ENCODE measurements at places on chromosomes 7 and 10.
A peak's percentile ranks its signal among the peaks of the same experiment; 100 is the strongest.

DNA sequence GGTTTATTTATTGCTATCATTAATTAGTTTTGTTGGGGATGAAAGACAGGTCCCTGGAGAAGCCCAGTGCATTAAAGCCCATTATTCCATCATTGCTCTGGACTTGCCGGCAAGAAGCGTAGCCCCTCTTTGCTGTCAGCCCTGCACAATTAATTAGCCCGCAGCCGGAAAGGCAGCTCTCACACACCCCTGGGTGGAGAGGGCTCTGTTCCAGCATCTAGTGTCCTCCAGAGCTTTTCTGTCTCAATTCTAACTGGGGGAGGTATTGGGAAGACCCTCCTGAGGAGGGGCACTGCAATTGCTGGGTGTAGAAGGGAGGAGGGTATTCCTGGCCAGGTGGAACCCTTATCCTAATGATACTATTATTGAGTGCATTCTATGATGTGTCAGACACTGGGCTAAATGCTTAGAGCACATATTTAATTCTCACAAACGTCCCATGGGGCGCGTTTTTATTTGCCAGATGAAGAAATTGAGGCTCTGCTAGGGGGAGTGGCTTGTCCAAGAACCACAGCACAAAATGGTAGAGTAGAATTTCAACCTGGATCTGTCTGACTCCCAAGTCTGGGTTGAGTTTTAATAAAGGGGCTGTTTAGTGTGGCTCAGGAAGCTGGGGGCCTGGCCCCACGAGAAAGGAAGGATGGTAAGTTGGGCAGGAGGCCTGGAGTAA is 148.1 kb upstream of the PCBD1 start:
- DNase-seq = no peak

DNA sequence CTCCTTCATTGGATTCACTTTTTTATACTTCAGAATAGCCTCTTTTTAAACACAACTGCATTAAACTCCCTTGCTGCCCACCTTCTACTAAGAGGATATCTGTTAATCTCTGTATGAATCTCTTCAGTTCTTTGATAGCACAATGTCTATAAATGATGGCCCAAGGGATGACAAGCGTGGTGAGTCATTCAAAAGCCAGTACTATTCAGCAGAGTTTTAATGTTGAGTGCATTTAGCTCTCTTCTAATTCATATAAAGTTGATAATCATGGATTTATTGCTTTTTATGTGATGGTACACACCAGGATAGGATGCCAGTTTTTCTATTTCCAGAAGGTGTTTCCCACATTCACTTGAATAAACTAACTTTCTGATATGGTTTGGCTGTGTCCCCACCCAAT is 57.4 kb upstream of the HECTD2 start:
- DNase-seq = peak; percentile 33

- DNase-seq = no peak
These were observed 259.1 kb downstream of the PRPF18 start for GRCh38 chr10:13845897-13846296.

DNA sequence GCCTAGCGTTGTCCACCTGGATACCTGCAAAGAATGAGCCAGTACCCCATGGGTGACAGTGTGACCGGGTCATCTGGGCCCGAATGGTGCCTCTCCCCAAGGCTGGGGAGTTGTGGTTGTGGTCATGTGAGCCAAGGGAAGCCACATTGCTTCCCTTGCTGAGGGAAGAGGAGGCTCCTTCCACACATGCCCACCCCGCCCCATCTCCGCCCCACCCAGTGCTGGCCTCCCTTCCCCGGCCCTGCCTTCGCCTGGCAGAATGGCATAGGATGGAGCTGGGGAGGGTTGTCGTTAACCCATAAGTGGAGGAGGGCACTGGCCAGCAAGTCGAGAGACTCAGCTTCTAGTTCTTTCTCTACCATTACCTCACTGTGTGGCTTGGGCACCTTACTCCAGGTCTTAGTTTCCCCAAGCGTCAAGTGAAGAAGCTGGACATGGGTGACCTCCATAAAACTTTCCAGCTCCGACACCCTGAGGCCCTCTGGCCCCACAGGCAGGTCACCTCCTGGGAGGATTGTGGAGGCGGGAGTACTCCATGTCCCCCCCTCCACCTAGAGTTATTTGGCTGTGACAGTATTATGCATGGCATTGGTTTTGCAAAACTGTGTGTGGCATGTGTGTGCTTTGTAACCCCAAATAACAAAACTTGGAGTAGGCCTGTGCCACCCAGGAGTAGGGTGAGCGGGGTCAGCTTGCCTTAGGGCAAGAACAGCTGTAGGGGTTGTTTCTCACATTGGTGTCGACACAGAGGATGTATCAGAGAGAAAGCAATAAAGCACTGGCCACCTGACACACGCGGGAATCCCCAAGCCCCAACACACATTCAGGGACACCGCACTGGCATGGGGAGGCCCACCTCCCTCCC is 90.5 kb upstream of the MACROH2A2 start:
- no peak for DNase-seq

GRCh38 chr10:60954035-60954434 is 10.1 kb upstream of the RHOBTB1 start:
- no peak for DNase-seq

GRCh38 chr10:110311357-110311949 is 6.7 kb upstream of the SMNDC1 start:
- DNase-seq = peak; percentile 80

- DNase-seq = peak; percentile 68
These were observed 22.6 kb downstream of the PDIA4 start for GRCh38 chr7:149005427-149006344.

DNA sequence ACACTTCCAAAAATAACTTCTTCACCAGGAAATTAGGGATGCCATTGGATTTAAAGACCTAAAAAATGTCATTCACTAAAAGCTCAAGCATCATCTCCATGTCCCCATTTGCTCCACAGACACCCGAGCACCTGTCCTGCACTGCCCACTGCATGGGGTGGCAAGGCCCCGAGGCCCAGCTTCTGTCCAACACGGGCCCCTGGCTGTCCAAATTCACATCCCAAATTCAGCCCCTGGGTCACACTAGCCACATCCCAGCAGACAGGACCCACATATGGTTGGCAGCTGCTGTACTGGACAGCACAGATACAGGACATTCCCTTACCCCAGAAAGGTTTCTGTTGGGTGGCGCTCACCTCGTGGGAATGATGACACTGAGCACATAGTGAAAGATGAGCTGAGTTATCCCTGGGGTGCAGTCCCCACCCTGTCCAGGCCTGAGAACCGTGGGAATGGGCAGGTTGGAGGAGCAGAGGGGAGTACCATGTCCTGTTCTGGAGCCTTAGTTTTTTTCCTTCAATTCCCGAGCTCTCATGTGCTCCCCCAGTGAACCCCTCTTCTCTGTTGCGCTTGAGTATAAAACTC is 55.3 kb downstream of the CSGALNACT2 start:
- no peak for DNase-seq

- DNase-seq = peak; percentile 61
These were observed 32.4 kb upstream of the MTPN start for GRCh38 chr7:136009488-136010079.

DNA sequence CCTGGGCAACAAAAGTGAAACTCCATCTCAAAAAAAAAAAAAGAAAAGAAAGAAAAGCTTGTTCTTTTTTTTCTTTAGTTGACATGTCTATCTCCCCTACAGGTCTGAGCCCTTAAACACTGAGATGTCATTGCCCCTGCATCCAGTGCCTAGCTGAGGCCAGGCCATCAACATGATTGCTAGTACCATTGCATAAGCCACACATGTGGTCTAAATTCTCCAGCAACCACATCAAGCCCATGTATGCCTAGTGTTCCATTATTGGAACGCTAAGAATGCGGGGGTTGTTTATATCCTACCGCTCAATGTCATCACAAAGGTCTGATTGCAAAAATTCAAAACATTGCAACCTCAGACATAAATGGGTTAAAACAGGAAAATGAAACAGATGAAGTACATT is 62.7 kb downstream of the NPTX2 start:
- DNase-seq = no peak

DNA sequence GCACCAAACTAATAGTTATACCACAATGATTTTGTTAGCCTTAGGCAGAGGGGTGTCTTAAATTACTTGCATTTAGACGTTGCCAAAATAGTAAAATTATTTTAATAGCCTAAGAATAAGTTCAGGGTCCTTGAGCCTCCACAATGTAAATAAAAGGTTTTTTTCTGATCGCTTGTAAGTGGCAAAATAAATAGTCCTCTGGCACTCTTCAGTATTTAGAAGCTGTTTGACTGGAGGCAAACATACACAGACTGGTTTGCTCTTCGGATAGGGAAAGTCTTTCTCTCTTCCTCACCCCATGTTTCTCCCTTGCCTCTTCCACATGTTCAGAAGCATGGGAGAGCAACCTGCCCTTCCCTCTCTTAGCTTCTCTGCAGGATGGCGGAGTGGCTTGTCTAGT is 49.5 kb upstream of the FAM180A start:
- no peak for DNase-seq

DNA sequence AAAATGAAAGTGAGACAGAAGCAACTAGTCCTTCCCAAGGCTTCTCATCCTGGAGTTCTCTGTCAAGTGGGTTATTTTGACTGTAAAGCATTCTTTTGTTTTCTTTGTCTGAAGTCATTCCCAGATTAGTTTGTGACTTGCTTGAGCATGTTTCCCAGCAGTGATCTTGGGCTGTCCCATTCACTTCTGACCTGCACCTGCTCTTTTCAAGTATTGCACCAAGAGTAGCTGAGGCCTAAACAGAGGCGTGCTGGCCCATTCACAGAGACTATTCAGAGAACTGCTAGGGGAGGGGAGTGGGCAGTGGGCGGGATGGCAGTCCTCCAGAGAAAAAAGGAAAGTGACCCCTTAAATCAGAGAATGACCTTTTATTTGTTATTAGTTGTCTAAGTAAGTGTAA is 61.3 kb downstream of the CACNA2D1 start:
- no peak for DNase-seq

GRCh38 chr10:59361663-59362143 is 646 bp downstream of the FAM13C start:
- no peak for DNase-seq

GRCh38 chr7:87146740-87147386 is 5.4 kb upstream of the DMTF1 start:
- no peak for DNase-seq

DNA sequence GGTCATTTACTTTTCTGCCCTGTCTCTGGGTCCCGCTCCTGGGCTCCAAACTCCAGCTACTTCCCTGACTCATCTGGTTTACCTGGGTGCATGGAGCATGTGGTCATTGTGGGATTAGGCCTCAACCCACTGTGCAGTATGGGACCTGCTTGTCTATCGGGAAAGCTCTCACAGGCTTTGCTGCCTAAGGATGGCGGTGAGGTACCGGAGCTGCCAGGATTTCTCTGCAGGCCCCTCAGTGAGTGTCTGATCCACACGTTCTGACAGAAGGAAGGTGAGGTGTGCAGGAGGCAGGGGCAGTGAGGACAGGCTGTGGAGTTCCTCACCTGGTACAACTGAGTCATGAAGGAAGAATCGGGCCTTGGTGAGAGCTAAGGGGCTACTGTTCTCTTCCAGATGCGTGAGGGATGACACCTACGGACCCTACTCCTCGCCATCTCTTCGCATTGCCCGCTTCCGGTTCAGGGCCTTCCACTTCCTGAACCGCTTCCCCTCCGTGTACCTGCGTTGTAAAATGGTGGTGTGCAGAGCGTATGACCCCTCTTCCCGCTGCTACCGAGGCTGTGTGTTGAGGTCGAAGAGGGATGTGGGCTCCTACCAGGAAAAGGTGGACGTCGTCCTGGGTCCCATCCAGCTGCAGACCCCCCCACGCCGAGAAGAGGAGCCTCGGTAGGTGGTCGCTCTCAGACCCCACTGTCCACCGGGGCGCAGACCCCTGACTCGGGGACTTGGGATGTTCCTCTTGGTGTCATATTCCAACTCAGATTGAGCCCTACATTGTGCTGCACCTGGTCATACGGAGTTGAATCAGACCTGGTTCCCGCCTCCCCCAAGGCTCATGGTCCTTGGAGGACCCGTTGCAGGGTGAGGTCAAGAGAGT is 56.7 kb downstream of the C10orf120 start:
- DNase-seq = no peak

- DNase-seq = no peak
These were observed 2.9 kb upstream of the RALA start for GRCh38 chr7:39620486-39620885.

- DNase-seq = no peak
These were observed 105.1 kb upstream of the ANLN start for GRCh38 chr7:36284456-36285090.

- no peak for DNase-seq
These were observed 83.6 kb downstream of the PROSER2 start for GRCh38 chr10:11906714-11907113.

DNA sequence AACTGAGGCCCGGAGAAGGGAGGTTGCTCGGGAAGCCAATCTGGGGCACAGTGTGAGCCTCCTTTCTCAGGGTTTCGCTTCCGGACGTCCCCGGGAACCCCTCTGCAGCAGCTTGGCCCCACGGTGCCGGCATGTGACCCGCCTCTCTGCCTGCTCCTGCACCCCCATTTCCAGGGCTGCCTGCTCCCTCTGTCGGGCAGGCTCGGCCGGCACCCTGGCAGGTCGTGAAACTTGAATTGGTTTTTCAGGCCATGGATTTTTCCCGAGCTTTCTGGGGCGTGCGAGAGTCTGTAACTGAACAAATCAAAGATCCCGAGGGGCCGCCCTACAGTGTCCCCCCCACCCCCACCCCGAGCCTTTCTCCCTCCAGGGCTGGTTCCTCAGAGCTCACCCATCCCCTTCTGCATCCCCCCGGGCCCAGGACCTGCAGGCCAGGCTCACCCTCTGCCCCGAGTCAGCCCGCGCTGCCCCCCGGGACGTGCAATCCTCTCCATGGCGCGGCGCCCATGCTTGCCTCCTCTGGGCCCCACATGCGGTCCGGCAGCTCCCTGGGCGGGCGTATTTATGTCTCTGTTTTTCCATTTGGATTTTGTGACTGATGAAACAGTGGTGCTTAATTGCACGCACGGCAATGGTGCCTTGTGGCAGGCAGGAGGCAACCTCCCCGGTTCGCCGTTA is 58.1 kb downstream of the UNCX start:
- DNase-seq = no peak

DNA sequence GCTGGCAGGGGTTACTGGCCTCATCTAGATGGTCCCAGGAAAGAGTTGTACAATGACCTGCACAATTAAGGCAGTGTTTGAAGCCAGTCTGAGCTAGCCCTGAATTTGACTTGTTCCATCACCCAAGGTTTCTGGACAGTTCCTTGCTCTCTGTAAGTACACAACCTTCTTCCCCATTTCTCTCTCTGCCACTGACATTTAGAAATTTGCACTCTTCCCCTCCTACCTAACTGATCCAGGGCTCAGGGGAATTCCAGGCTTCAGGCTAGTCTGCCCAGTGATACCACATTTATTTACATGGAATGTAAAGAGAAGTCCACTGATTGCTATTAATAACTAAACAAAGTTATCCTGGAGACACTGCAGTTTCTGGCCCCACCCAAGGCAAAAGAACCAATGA is 139.0 kb upstream of the GPR26 start:
- no peak for DNase-seq

All from fibroblast of mammary gland (primary cell).